Cortex of kidney (tissue), 1 donor: ENCODE measurements at places on chromosomes 16 and 17.

DNA sequence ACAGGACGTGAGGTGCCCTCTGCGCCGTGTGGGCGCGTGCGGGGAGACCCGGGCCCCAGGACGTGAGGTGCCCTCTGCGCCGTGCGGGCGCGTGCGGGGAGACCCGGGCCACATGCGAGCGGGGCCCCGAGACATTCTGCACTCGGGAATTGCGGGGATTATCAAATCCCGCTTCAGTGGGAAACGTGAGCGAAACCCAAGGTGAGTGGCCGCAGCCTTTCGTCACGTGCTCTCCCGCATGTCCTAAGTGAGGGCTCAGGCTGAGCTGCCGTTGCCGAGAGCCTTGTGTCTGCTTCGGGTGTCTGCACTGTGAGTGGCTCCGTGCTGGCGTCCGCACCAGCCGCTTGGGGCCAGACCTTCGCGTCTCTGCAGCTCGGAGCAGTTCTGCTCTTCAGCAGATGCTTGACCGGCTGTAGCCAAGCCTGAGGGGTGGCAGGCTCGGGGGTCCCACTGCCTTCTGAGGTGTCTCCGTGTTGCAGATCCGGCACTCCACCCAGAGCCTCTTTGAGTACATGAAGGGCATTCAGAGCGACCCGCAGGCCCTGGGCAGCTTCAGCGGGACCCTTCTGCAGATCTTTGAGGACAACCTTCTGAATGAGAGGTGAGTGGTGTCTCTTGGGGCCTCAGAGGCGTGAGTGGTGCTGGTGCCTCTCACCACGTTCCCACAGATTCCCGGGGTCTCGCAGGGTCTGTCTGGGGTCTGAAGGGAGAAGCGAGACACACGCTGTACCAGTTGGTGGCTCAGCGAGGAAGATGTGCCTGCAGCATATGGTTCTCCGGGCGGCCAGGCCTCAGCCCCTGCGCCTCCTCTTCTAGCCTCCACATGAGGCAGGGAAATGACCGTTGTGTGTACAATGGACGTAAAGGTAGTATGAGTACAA lies 90.5 kb upstream of the ZNF750 start:
- no peak for DNase-seq

- DNase-seq, result no peak
Observed at GRCh38 chr16:1620391-1620790, 8.2 kb downstream of the CRAMP1 start.

GRCh38 chr17:75288770-75289114 lies 491 bp downstream of the SLC25A19 start:
- DNase-seq, result no peak

DNA sequence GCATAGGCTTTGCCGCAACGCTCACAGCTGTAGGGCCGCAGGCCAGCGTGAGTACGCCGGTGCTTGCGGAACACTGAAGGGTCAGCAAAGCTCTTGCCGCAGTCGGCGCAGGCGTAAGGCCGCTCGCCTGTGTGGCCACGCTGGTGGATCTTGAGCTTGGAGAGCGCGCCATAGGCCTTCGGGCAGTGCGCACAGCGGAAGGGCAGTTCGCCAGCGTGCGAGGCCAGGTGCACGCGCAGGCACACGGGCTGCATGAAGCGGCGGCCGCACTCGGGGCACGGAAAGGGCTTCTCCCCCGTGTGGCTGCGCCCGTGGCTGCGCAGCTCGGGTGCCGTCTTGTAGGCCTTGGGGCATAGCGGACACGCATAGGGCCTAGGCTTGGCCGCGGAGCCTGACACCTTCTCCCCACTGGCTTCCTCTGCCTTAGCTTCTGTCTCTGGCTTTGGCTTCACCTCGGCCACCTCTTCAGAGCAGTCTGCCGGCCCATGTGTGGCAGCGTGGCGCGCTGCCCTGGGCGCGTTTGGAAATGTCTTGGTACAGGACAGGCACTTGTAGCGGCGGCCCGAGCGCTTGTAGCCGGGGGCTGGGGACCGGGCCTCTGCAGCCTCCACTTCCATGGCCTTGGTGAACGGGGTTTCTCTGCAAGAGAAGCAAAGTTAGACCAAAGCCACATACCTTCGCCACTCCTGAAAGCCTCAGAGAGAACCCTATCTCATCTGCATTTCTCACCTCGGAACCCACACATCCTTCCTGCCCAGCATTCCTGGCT lies 10.0 kb downstream of the ZNF668 start:
- no peak for DNase-seq

DNA sequence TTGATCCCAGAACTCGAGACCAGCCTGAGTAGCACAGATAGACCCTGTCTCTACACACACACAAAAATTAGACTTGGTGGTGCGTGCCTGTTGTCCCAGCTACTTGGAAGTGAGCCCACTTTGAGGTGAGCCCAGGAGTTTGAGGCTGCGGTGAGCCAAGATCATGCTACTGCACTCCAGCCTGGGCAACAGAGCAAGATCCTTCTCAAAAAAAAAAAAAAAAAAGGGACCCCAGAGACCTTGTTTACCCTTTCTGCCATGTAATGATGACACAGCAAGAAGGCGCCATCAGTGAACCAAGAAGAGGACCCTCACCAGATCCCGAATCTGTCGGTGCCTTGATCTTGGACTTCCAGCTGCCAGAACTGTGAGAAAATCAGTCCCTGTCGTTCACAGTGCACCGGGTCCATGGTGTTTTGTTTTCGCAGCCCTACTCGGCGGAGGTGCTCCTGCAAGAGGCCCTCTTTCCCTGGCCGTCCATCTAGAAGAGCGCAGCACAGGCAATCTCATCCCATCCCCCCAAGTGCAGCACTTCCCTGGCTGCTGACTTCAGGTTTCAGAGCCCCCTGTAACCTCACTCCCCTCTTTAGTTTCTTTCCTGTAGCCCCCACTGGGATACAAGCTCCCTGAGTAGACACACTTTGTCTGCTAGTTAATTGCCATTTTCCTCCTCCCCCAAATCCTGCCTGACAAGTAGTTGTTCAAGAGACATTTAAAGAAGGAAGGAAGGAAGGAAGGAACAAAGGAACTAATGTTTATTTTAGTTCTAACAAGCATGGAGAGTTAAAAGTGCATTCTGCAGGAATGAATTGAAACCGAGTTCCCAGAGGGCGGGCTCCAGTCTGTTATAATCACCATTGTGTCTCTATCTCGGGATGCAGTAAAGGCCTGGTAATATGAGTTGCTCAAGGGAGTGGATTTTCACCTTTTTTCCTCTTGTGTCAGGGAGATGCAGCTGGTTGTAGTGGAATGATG lies 115.3 kb downstream of the SNX29 start:
- no peak for DNase-seq

GRCh38 chr17:3981455-3981854 lies 17.2 kb upstream of the ATP2A3 start:
- no peak for DNase-seq

- no peak for DNase-seq
Observed at GRCh38 chr16:19170043-19170655, 2.1 kb downstream of the SYT17 start.

GRCh38 chr16:57664662-57665025 lies 3.5 kb upstream of the ADGRG3 start:
- no peak for DNase-seq
